ENCODE measurements at places on chromosomes 16 and 17.

DNA sequence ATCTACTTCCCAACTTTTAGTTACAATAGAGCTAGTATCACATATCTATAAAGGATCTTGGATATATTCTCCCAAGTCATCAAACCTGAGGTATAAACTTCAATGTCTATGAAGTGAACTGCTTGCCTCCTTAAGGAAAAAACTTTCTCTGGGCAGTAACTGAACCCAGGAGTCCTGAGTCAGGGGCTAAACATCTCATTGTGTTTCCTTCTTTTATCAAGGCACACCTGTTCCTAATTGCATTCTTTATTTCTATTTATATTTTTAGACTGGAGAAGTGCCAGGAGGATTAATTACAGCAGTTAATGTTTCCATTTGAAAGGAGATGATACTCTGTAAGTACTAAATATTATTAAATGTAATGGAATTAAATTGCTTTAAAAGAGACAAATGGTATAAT, 98.6 kb downstream of the CDH8 start:
- DNase-seq: no peak

GRCh38 chr16:14131774-14132695, 60.9 kb downstream of the MRTFB start:
- DNase-seq: no peak

DNA sequence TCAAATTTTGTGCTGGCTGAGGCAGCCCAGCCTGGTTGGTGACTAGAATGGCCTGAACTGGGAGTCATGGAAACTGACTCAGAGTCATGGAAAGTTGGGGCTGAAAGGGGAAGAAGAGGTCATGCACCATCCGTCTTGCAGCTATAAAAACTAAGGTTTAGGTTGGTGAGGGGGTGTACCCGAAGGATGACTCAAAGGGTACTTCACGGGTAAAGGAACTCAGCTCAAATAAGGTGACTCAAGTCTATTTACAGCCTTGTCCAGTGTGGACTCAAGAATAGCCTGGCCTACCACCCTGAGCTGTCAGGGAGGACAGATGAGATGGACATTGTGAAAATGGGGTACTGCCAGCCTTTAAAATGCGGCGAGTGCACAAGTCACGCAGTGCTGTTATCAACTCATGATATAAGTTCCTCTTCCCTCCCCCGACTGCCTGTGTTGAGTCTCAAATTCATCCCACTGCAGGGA, 18.6 kb downstream of the CD300LB start:
- no peak for DNase-seq

GRCh38 chr17:27553019-27553511, 77.9 kb upstream of the LGALS9 start:
- DNase-seq: no peak

DNA sequence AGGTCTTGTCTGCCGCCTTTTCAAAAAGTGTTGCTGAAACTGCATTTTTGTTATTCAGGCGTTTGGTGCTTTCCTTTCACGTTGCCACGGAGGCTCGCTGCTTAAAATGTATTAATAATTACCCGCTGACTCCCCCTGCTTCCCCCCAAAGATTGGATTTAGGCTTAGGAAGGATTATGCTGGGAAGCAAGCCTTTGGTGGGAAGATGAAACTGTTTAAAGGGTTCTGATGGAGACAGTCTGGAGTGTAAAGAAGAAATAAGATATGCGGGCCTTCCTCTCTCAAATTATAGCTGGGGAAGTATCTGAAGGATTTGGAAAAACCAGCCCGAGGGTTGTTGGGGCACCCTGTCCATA, 1.1 kb downstream of the KSR1 start:
- no peak for DNase-seq

- DNase-seq: no peak
These were observed 324.5 kb downstream of the SOX9 start for GRCh38 chr17:72445055-72445991.

DNA sequence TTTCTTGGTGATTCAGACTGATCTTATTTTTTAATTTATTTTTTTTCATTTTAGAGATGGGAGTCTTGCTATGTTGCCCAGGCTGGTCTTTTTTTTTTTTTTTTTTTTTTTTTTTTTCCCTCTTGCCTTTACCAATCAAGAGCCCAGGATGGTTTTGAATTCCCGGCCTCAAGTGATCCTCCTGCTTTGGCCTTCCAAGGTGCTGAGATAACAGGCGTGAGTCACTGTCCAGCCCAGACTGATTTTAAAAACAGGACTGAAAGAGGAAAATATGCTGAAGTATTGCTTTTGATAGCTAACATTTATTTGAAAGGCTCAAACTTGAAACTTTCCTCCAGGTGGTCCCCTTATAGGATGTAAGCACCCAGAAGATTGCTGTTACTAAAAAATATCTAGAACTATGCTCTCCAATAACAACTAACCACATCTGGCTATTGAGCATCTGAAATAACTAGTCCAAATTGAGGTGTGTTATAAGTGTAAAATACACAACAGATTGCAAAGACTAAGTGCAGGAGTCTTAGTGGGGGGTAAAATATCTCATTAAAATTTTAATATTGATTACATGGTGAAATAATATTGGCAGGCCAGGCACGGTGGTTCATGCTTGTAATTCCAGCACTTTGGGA, 15.8 kb upstream of the BRIP1 start:
- no peak for DNase-seq
